NCI-H1694 (cell line): ENCODE measurements at places on chromosomes 2 and 18.

- DNase-seq, result no peak
Observed at GRCh38 chr2:46769809-46770208, 145.8 kb downstream of the MCFD2 start.

- no peak for DNase-seq
Observed at GRCh38 chr2:238255151-238255551, 15.3 kb upstream of the HES6 start.

- DNase-seq, result no peak
Observed at GRCh38 chr18:61340148-61340547, 6.9 kb downstream of the CDH20 start.

- DNase-seq, result no peak
Observed at GRCh38 chr2:71667256-71668182, 214.2 kb downstream of the DYSF start.

- DNase-seq, result no peak
Observed at GRCh38 chr18:13376841-13377351, 158.3 kb downstream of the LDLRAD4 start.
